ENCODE measurements at places on chromosomes 1 and 21. TPM values are rescaled to one million over a fixed set of nuclear protein-coding genes. Genes with fewer than 3 reads are reported as not detected.

Gene CASQ2
- total RNA-seq: not detected

Gene RNU1-4
- total RNA-seq: 1,691 TPM

- H3K27me3 ChIP-seq: no peaks in the 10 kb centered on the region
- peak overlapping the region; percentile 70 for H3K27ac ChIP-seq
- H3K36me3 ChIP-seq: peaks cover 35% of the 10 kb centered on the region
- no peak for DNase-seq
- peaks cover 36% of the 10 kb centered on the region for H3K4me1 ChIP-seq
These were observed 30.1 kb downstream of the SKI start for GRCh38 chr1:2258122-2258681.

DNA sequence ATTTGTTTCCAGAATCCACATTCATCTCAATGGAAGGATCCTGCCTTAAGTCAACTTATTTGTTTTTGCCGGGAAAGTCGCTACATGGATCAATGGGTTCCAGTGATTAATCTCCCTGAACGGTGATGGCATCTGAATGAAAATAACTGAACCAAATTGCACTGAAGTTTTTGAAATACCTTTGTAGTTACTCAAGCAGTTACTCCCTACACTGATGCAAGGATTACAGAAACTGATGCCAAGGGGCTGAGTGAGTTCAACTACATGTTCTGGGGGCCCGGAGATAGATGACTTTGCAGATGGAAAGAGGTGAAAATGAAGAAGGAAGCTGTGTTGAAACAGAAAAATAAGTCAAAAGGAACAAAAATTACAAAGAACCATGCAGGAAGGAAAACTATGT is 2.6 kb downstream of the GADD45A start:
- no peak overlapping the region for H3K27ac ChIP-seq
- no peaks in the 10 kb centered on the region for H3K27me3 ChIP-seq
- DNase-seq: no peak
- H3K4me1 ChIP-seq: peaks cover 44% of the 10 kb centered on the region

DNA sequence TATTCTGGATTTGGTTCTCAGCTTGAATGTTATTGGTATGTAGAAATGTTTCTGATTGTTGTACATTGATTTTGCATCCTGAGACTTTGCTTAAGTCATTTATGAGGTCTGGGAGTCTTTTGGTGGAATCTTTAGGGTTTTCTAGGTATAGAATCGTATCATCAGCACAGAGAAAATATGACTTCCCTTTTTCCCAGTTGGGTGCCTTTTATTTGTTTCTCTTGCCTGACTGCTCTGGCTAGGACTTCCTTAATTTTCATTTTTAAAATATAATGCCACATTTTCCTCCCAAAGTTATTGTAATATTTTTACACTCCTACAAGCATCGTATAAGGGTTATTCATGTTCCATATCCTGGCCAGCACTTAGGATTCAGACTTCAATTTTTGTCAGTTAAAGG is 111.1 kb downstream of the FNBP1L start:
- no peak for DNase-seq
- H3K27me3 ChIP-seq: peaks cover 13% of the 10 kb centered on the region
- no peaks in the 10 kb centered on the region for H3K36me3 ChIP-seq
- peaks cover 7% of the 10 kb centered on the region for H3K4me1 ChIP-seq

- DNase-seq: no peak
- H3K36me3 ChIP-seq: no peaks in the 10 kb centered on the region
- no peak overlapping the region for H3K27ac ChIP-seq
- H3K4me1 ChIP-seq: peaks cover 9% of the 10 kb centered on the region
- peaks cover 59% of the 10 kb centered on the region for H3K27me3 ChIP-seq
These were observed 10.0 kb upstream of the ARHGAP29 start for GRCh38 chr1:94247138-94248094.

DNA sequence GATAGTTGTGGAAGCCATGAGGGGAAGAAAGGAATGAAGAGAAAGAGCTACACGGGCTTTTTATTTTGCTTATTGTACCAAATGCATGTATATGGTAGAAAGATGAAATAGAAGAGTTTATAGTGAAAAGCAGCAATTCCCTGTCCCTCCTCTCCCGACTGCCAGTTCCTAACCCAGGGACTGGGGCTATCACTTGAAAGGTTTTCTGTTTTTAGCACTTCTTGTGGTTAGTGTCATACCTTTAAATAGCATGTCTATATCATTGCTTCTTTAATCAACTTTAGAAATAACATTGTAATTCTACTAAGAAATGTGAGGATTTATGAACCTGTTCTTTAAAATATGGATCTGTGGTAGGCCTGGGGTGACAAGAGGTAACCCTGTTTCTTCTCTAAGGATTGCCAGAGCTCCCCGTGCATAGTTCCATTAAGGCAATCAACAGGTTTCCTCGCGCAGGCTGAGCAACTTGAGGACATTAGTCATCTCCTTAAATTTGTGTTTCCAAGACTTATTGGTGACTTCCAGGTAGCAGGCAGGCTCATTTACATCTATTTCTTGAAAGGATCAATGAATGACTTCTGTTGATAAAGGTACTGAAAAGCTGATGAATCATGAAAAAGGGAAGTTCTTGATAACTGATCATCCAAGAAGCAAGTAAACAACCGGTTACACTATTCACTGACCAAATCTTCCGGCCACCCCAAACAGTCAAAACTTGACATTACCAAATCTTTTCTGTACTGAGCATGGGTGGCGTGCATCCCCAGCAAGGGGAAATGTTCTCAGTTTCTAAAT is 37.8 kb upstream of the S1PR1 start:
- peaks cover 31% of the 10 kb centered on the region for H3K36me3 ChIP-seq
- H3K27ac ChIP-seq: peak overlapping the region; percentile 84
- H3K4me3 ChIP-seq: peak overlapping the region; percentile 6
- peak; percentile 70 for DNase-seq

Gene ZNF670
- total RNA-seq: 1.4 TPM

GRCh38 chr1:93845538-93846205 is 33.3 kb downstream of the DNTTIP2 start:
- no peak for DNase-seq
- H3K27me3 ChIP-seq: peaks cover 7% of the 10 kb centered on the region
- H3K27ac ChIP-seq: peak overlapping the region; percentile 87
- H3K36me3 ChIP-seq: peaks cover 8% of the 10 kb centered on the region
- H3K4me3 ChIP-seq: peak overlapping the region; percentile 87

Gene CYP4A22
- not detected for total RNA-seq

DNA sequence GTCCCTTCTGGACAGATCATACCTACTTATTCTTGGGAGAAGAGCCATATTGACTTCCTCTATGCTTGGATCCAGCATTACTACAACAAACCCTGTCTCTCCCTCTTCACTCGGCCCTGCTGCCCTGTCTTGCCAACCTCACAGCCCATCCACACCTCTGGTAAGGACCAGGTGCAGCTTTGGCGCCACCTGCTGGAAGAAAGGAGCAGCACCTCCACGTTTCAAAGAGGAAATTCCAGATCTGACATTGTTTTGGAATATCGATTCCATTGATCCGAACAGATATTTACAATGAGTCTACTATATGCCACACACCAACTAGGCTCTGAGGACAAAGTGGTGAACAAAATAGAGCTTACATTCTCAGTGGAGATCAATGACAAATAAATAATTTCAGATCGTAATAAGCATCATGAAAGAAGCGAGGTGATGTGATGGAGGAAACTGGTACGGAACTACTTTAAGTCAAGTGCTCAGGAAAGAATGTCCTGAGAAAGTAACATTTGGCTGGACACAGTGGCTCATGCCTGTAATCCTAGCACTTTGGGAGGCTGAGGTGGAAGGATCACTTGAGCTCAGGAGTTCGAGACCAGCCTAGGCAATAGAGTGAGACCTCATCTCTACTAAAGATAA is 18.7 kb downstream of the MFSD2A start:
- H3K27me3 ChIP-seq: no peaks in the 10 kb centered on the region
- DNase-seq: peak; percentile 74
- H3K4me1 ChIP-seq: peaks cover 2% of the 10 kb centered on the region
- no peaks in the 10 kb centered on the region for H3K36me3 ChIP-seq
- no peak overlapping the region for H3K4me3 ChIP-seq
- no peak overlapping the region for H3K27ac ChIP-seq

DNA sequence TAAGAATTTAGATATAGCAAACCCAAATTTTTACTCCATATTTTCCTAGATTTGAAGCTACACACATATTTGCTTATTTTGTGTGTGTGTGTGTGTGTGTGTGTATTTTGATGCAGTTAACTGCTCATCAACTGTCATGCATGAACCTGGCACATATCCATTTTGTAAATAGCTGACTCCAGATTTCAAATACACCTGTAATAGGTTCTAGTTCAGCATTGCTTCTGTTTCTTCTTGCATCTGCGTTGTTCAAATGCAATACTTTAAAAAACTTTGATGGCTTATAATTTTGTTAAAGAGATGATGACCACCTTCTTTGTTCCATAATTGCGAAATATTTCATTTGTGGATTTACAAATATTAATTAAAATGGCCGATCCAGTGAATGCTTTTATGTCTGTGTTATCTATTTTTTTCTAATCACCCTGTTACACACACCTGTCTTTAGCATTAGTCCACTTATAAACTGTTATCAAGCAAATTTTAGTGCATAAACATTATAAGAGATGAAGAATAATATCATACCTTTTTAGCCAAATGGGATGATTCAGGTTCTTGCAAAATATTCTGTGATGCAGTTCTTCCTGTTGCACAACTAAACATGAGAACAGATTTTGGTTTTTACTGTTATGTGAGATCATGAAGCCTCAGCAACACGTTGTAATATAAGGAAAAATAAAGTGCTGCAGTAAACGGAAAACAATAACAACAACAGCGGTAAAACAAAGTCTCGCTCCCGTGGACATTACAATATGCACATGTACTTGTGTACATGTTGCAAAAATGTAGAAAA is 12.7 kb upstream of the S100A11 start:
- H3K27ac ChIP-seq: peak overlapping the region; percentile 33
- H3K36me3 ChIP-seq: peaks cover 3% of the 10 kb centered on the region
- H3K27me3 ChIP-seq: peaks cover 17% of the 10 kb centered on the region
- no peak for DNase-seq
- H3K4me3 ChIP-seq: no peak overlapping the region

Gene S100A8
- total RNA-seq: not detected

All from activated CD4-positive, alpha-beta memory T cell treated with anti-CD3 and anti-CD28 coated beads, Interleukin-2, amount 10 ng/mL, durations not matched to agents 7 days and 5 days (primary cell).